ENCODE measurements at places on chromosomes 7 and 10.

DNA sequence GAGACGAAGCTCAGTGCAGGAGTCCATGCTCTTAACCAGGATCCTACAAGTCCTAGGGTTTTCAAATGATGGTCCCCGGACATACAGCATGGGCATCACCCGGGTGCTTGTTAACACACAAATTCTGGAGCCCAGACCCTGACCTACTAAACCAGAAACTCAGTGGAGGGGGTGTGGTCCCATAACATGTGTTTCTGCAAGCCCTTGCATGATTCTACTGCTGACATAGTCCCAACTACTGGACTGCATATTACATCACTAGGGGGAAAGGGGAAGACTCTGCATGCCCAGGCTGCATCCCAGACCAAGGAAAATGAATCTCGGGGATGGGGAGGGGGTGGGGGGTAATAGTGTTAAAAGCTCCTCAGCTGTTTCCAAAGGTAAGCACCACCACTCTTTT lies 40.3 kb downstream of the GRB10 start:
- DNase-seq: no peak

GRCh38 chr10:124003481-124003870 lies 89.9 kb downstream of the CHST15 start:
- no peak for DNase-seq

DNA sequence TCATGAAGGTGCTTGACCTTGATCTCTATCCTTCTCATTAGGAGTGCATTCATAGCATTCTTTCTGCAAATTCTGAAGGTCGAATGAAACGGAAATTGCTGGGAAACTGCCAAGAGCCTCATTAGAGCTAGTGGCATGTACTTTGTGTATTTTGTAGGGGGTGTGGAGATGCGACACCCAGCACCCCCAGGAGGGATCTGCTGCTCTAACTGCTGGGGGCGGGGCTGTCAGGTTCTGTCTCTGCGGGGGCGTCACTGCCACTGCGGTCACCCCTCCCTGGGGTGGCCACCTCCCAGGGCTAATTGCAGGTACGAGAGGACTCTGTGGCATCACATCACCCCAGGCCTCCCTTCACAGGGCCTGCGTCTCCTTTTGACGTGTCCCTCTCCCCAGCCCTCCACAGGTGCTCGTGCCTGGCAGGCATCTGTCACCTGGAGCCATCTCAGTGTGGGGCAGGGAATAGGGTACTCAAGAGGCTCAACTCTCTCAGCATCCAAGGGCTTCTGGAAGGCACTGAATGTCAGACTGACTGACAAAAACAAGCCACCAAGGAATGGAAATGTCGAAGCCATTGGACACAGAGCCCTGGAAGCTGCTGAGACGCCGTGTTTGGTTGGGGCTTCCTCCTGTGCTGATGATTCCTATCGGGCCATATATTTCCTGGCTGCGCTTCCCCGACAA lies 151.1 kb downstream of the ACTR3B start:
- no peak for DNase-seq

- DNase-seq: no peak
These were observed 274.2 kb downstream of the BAMBI start for GRCh38 chr10:28951484-28951883.

DNA sequence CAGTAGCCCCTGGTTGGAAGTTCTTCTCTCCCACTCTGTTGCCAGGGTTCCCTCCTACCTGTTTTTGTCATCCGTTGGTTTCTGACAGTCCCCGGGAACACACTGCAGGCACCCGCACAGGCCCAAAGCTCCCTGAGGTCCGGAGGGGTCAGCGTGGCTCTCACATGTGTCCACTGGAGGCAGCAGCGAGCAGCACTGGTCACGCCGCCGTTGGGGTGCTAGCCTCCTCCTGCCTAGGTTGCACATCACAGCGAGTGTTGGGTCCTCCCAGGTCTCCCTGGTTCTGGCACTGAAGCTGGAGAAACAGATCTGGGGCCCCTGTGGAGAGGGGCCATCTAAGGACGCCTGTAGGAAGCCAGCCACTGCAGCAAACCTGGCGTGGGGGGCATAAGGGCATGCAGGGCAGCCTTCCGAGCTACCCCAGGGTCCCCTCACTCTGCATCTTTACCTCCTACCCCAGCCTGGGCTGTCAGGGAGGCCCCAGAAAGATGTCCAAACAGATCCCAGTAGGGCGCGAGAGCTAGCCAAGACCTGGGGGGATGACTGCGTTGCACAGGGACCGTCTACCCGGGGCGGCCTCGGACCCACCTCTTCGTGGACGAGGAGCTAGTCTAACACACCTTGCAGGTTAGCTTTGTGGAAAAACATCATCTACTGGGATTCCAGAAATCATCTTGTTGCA lies 28.9 kb downstream of the LRRC27 start:
- no peak for DNase-seq

GRCh38 chr10:50358411-50358810 lies 107.1 kb upstream of the ASAH2 start:
- no peak for DNase-seq

GRCh38 chr10:131478377-131478989 lies 167.0 kb upstream of the TCERG1L start:
- DNase-seq: no peak

DNA sequence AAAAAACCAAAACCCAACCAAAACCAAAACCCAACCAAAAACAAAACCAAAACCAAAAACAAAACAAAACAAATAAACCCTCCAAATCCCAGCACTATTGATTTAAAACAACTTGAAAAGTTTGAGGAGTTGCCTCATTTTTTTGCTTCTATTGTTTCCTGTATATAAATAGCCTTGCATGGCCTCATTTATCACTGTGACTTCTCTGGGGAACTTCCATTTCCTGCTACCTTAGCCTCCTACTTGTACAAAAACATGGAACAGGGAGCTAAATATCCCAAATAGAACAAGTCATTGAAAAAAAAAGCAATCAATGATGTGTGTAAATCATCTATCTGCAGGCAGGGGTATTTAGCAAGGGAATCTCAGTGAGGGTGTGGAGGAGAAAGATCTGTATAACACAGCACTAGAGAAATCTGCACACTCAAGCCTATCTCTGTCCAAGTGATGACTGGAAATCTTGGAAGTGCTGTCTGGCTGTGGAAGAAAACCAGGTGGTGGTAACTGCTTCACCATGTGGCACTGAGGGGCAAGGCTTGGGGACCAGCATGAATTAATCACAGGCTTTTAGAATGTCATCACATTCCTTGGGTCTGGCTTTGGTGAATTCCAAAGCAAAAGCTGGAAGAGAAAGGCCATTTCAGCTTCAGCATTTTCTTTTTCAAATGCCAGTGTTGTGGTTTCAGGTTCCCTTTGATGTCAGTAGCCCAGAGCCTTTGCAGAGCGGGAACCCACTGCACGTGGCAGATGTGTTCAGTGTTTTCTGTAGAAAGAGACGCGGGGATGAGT lies 349.5 kb upstream of the ZNF32 start:
- no peak for DNase-seq

DNA sequence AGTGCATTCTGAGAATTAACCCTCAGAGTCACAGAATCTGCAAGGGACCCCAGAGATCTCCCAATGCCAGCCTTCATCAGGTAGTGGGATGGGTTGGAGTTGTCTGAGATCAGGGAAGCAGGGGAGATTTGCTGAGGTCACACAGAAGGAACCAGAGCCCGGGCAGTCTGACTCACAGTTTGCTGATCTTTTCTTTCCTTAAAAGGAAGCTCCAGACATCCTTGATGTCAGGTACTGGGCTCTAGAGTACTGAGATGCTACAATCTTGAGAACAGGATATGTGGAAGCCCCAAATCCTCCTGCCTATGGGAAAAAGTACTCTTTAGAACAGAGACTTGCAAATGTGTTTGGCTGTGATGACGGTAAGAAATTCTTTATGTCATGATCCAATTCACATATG lies 706 bp downstream of the TBATA start:
- DNase-seq: no peak
